ENCODE measurements at places on chromosomes 11 and 22.

DNA sequence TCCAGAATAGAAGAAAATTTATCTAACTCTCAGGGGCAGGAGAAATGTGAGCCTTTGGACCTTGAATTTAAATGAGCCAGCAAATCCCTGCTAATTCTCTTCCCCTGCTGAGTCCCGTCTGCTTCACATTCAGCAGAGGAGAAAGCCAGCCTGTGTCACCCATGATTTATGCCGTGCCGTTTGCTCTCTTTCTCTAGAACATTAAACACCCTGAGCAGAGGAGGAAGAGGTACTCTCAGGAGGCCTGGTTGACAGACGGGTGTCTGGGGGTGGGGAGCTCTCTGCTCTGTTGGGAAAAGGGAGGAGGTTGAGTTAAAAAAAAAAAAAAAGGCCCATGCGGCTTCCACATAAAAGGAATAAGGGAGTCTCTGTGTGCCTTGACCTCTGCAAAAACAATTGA, 11.3 kb upstream of the MTMR3 start:
- DNase-seq: no peak

DNA sequence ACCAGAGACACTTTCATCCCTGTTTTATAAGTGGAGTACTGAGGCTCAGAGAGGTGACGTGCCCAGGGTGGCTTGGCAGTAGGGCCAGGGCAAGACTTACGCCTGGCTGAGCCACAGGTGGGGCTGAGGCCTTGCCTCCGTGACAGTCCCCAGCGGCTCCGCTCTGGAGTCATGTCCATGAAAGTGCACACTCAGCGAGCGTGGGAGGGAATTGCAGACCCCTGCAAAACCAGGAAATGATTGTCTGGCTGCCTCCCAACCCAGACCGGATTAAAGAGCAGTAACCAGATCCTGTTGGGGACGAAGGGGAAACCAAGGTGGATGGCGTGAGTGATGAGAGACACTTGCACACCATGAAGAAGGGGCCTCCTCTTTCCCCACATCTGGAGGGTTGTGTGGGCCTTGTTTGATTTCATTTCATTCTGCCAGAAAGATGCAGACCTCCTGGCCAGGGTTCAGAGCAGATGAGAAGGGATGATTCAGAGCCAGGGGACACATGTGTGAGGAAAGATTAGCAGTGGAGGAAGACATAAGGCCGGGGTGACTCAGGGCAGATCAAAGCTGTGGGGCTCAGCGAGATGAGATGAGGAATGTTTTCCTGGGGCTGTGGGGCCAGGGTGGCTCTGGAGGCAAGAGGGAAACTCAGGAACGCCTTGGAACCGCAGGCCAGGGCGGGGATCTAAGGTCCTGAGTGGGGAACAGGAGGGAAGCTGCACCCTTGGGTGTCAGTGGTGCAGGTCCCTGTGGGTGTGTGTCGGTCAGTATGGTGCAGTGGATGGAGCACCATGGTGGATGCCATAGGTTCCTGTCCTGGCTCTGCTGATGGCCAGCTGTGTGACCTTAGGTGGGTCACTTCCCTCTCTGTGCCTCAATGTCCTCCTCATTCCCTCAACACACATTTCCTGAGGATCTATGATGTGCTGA, 29.9 kb upstream of the LRRC32 start:
- DNase-seq: no peak

GRCh38 chr22:29040385-29041275, 21.0 kb downstream of the C22orf31 start:
- DNase-seq: peak; percentile 43

DNA sequence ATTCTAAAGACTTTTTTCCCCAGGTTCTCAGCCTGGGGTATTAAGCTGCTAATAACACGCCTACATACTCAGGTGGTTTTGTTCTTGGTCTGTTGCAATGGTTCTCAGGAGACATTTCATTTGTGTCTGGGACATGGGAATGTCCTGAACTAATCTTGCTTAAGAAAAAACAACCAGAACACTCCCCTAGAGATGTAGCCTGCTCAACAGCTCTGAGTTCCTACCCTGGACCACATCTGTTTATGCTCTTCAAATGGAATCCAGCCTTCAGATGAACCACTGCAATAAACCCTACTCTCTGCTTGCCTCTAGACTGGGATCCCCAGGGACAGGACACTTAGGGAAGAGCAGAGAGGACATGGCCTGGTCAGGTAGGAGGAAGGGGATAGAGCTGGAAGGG, 29.9 kb downstream of the RELT start:
- DNase-seq: no peak

DNA sequence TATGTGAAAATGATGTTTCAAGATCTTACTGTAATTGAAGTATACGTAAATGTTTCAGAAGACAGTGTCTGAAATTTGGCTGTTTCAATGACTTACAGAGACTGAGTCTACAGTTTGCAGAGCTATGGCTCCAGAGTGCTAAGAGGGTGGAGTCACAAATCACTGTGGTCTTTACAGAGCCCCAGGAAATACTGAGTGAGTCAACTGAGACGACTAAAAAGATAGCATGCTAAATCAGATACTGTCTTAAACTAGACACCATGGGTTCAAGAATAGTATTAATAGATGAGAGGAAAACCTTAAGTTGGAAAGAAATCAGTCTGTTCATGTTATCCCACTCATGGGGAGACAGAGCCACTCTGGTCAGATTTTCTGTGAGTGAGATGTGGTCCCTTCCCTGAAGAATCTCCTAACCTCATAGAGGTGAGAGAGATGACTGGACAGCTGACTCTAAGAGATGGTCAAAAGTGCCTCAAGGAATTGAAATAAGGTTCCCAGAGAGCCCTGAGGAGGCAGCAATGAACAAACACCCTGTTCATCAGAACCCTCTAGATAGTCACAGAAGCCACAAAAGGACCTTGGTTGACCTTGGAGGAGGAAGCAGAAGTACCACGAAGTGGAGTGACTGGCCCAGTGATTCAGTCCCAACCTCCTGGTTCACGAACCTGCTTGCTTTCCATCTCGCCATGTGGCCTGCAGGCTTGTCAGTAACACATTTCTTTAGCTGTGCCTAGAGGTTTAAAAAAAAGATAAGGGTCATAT, 30.2 kb downstream of the C11orf91 start:
- DNase-seq: no peak

DNA sequence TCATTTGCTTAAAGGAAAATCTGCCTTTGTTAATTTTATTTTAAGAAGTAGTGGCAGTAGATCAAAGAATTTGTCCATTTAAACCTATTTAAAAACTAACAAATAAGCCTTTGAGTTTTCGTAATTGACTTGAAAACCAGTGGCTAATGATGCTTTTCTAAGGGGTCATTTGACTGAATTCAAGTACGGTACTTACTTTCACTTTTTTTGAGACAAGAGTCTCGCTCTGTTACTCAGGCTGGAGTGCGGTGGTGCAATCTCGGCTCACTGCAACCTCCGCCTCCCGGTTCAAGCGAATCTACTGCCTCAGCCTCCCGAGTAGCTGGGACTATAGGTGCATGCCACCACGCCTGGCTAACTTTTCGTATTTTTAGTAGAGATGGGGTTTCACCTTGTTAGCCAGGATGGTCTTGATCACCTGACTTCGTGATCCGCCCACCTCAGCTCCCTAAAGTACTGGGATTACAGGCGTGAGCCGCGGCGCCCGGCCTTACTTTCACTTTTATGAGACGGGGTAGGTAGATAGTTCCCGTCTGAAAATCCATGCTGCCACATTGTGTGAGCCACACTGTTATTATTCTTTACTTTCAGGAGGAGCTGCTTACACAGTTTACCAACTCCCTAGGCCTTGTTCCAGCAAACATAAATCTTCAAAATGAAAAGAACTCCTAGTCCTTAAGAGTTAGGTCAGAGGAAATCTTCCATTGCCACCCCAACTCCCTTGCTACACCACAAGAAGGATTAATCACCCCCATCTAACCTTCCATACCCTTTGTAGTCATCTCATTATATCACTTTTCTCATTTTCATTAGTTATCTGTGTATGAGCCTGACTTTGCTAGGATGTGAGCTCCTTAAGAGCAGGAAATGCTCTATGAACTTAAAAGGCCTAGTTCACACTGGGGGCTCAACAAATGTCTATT, 926.6 kb upstream of the CCDC90B start:
- no peak for DNase-seq

GRCh38 chr11:97645736-97646135, 1255.9 kb downstream of the JRKL start:
- DNase-seq: no peak

- DNase-seq: no peak
Observed at GRCh38 chr11:36408498-36409136, 101.5 kb downstream of the TRAF6 start.
